Aorta (tissue), 5 donors: ENCODE measurements at places on chromosomes 11 and 22. TPM values are rescaled to one million over a fixed set of nuclear protein-coding genes. Genes with fewer than 3 reads are reported as not detected.

The BIK gene
- total RNA-seq = not detected

The CARD18 gene
- not detected for total RNA-seq

The HYLS1 gene
- total RNA-seq = 3.3 TPM

The CTSF gene
- total RNA-seq = 38.3 TPM

The GDPD5 gene
- total RNA-seq = 53.0 TPM

The TTLL1 gene
- 3.0 TPM for total RNA-seq

The CHADL gene
- 1.2 TPM for total RNA-seq

The ROM1 gene
- 9.0 TPM for total RNA-seq

The PSMC3 gene
- total RNA-seq = 84.2 TPM
